ENCODE measurements at places on chromosomes 7 and 10. TPM values are rescaled to one million over a fixed set of nuclear protein-coding genes. Genes with fewer than 3 reads are reported as not detected.

CRTAC1 gene
- total RNA-seq, result not detected

GIMAP7 gene
- total RNA-seq, result not detected

ZNF22 gene
- 1.1 TPM for total RNA-seq

INHBA gene
- 3.1 TPM for total RNA-seq

NUB1 gene
- total RNA-seq, result 83.1 TPM

PNLIPRP2 gene
- not detected for total RNA-seq

ADARB2 gene
- total RNA-seq, result 1.6 TPM

SYT15B gene
- total RNA-seq, result 0.07 TPM

GPR15LG gene
- not detected for total RNA-seq

VWC2 gene
- total RNA-seq, result not detected

STOX1 gene
- total RNA-seq, result 1.6 TPM

ANXA8L1 gene
- total RNA-seq, result not detected

CTAGE4 gene
- 0.12 TPM for total RNA-seq

CYP3A5 gene
- 0.74 TPM for total RNA-seq

HECW1 gene
- 24.7 TPM for total RNA-seq

ELFN1 gene
- 1.3 TPM for total RNA-seq

WIPF3 gene
- 0.07 TPM for total RNA-seq

MYOZ1 gene
- total RNA-seq, result not detected

CRPPA gene
- 0.38 TPM for total RNA-seq

PLOD3 gene
- total RNA-seq, result 130 TPM

ANK3 gene
- 65.7 TPM for total RNA-seq

DLX6 gene
- total RNA-seq, result 0.17 TPM

MDFIC gene
- 15.5 TPM for total RNA-seq

STN1 gene
- total RNA-seq, result 27.6 TPM

PKD1L1 gene
- total RNA-seq, result 0.05 TPM

GLI3 gene
- 2.9 TPM for total RNA-seq

TYW1B gene
- 0.89 TPM for total RNA-seq

AKR1C3 gene
- total RNA-seq, result 909 TPM

H2BK1 gene
- total RNA-seq, result not detected

MUC12 gene
- not detected for total RNA-seq

WDR86 gene
- total RNA-seq, result not detected

AKR1C8 gene
- 0.10 TPM for total RNA-seq

CDH23 gene
- under 0.01 TPM for total RNA-seq

ABCB4 gene
- total RNA-seq, result 0.07 TPM

TET1 gene
- total RNA-seq, result 2.8 TPM

SLC13A1 gene
- not detected for total RNA-seq

ARPC1A gene
- total RNA-seq, result 162 TPM

SORCS1 gene
- total RNA-seq, result 0.20 TPM

ELN gene
- total RNA-seq, result not detected

MMRN2 gene
- 0.37 TPM for total RNA-seq

A1CF gene
- not detected for total RNA-seq

LIPN gene
- not detected for total RNA-seq

KLLN gene
- 2.1 TPM for total RNA-seq

LEP gene
- total RNA-seq, result not detected

GIMAP6 gene
- total RNA-seq, result not detected

ZNF783 gene
- total RNA-seq, result 3.0 TPM

ENTPD1 gene
- not detected for total RNA-seq

HOXA5 gene
- 7.5 TPM for total RNA-seq

INSYN2A gene
- 0.17 TPM for total RNA-seq

SPDYE2B gene
- not detected for total RNA-seq

KCND2 gene
- 0.03 TPM for total RNA-seq

TMEM72 gene
- total RNA-seq, result not detected

PSD gene
- total RNA-seq, result 0.32 TPM
